ENCODE measurements at places on chromosomes 11 and 22.

DNA sequence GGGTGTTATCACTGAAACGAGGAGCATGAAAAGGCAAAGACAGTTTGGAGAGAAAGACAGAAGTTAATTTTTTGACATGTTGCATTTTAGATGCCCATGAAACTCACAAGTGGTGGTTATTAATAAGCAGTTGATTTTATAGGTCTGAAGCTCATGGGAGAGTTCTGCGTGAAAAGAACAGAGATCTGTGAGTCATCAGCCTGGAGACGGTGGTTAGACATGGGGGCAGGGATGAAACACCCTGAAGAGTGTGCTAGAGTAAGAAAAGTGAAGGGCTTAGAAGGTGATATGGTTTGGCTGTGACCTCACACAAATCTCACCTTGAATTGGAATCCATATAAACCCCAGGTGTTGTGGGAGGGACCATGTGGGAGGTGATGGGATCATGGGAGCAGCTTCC is 289.1 kb upstream of the ISX start:
- DNase-seq: no peak

DNA sequence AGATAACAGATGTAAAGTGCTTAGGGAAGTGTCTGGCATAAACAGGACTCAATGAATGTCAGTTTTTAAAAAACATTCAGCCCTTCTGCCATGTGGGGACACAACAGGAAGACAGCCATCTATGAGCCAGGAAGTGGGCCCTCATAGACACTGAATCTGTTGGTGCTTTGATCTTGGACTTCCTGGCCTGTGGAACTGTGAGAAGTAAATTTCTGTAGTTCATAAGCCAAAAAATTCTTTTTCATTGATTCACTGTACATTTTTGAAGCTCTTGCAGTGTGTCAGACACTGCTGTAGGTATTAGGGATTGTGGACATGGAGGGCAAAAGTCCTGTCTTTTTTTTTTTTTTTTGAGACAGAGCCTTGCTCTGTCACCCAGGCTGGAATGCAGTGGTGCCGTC is 188.6 kb downstream of the HIPK3 start:
- DNase-seq: no peak

- no peak for DNase-seq
Measured at GRCh38 chr11:120304526-120304925, 20.6 kb upstream of the TLCD5 start.

DNA sequence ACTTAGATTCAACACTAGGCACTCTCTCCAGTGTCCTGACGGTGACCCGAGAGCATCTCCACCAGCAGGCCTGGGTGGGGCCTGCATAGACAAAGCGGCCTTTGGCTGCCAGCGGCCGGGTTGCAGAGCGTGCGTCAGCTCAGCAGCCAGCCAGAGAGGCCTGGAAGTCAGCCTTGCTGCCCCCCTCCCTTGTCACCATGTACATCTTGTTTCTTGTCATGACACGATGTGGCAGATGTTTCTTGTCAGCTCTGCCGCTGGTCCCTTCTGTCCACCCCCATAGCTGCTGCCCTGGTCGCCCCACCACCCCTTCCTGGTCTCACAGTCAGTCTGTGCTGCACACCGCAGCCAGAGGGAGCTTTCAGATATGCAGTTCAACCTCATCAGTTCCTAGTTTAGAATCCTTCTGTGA is 33.1 kb upstream of the CBX7 start:
- no peak for DNase-seq

- DNase-seq: no peak
Measured at GRCh38 chr11:15591112-15591537, 476.4 kb downstream of the INSC start.

DNA sequence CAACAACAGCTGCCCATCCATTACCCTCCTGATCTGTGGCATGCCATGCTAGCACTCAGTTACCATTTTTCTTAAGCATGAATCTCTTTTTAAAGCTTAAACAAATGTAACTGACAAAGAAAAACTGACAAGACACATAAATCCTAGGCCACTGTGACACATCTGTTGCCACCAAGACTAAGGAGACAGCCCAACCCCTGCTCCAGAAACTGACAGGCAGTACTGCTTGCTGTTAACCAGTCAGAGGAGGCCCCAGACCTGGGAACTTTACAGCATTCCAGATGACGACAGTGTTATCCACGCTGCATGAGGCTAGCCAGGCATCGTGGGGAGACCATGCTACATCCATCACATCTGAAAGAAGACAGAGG is 33.8 kb downstream of the HIRA start:
- no peak for DNase-seq

- no peak for DNase-seq
Measured at GRCh38 chr11:3642071-3642951, 519 bp upstream of the ART5 start.
